ENCODE measurements at places on chromosomes 16 and 17.
A peak's percentile ranks its signal among the peaks of the same experiment; 100 is the strongest.

- no peak for DNase-seq
Measured at GRCh38 chr16:82761236-82761635, 134.5 kb downstream of the CDH13 start.

GRCh38 chr16:1929105-1929504, 10.9 kb upstream of the HS3ST6 start:
- DNase-seq, result no peak

GRCh38 chr16:56932721-56933619, 1.0 kb downstream of the HERPUD1 start:
- peak; percentile 47 for DNase-seq

GRCh38 chr17:48553190-48553547, 8.3 kb upstream of the HOXB2 start:
- no peak for DNase-seq

Data from HS-27A (cell line).